ENCODE measurements at places on chromosomes 4 and X.
A peak's percentile ranks its signal among the peaks of the same experiment; 100 is the strongest.

DNA sequence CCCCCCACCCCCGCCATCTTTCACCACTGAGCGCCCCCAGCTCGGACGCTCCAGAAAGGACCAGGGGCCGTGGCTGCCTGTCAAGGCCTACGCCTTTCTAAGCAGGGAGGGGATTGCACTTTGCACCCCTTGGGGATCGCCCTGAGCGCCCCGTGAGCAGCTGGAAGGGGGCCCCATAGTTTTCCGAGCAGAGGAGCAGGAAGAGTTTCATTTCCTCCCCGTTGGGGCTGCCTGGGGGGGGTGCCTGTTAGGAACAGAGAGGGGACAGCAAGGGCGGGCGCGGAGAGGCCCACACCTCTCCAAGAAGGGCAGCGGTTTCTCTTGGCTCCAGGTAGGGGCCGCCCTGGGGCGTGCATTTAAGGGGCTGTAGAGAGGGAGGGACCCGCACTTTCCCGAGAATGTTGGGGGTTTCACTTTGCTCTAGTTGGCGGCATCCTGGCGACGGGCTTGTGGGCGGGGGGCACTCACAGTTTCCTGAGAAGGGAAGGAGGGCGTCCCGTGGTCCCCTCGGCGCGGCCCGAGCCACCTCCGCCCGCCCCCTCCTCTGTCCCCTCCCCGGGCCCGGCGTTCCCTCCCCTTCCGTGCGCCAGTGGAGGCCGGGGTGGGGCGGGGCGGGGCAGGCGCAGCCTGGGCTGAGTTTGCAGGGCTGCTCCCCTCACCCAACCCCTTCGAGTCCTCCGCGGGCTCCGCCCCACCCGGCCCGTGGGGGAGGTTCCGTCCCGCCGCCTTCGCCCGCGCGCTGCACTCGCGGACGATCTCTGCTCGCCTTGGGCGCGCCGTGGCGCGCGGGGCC lies 82.3 kb upstream of the CD99 start:
- peak; percentile 79 for DNase-seq

DNA sequence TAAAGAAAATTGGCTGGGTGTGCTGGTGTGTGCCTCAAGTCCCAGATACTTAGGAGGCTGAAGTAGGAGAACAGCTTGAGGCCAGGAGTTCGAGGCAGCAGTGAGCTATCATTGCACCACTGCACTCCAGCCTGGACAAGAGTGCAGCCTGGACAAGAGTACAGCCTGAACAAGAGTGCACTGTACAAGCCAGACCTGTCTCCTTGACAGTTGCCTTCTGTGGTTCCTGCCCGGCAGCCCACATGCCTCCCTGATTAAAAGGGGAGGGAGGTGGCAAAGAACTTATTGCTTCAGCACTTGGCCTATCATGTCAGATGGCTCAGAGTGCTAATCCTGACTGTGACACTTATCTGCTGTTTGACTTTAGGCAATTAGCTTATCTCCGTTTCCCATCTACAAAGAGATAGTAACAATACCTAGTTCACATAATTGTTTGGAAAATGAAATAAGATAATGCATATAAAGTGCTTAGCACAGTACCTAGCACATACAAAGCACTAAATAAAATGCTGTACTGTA lies 249.1 kb downstream of the DCLK2 start:
- no peak for DNase-seq

GRCh38 chrX:18424482-18425198 lies 768 bp upstream of the CDKL5 start:
- no peak for DNase-seq

DNA sequence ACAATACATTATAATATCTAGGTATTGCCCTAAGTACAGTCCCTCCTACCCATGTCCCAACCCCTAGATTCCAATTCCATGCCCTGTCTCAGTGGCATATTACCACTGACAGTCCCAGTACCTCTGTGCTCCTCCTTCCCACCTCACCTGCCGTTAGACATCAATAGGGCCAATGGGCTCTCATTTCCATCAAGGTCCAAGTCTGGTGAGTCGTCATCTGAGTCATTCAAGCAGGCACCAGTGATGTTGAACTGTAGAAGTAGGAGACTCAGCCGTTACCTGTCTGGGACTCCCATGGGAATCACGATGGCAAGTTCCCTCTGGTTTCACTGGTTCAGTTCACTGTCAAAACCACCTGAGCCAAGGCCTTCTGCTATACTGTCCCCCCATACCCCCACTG lies 51.7 kb downstream of the PHF8 start:
- no peak for DNase-seq

DNA sequence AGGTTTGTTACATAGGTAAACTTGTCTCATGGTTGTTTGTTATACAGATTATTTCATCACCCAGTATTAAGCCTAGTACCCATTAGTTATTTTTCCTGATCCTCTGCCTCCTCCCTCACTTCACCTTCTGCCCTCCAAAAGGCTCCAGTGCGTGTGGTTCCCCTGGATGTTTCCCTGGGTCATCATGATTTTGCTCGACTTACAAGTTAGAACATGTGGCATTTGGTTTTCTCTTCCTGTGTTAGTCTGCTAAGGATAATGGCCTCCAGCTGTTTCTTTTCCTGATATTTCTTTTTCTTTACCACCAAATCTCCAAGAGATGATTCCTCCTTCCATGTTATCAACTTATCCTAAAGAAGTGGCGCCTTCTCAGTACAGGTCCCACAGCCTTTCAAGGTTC lies 543.1 kb upstream of the ADGRL3 start:
- DNase-seq = no peak

GRCh38 chrX:130108647-130109428 lies 1.5 kb downstream of the ELF4 start:
- no peak for DNase-seq

- DNase-seq = no peak
Measured at GRCh38 chrX:13932416-13932815, 97.3 kb downstream of the GEMIN8 start.

GRCh38 chr4:165328101-165328425 lies 594 bp downstream of the MSMO1 start:
- DNase-seq = no peak

DNA sequence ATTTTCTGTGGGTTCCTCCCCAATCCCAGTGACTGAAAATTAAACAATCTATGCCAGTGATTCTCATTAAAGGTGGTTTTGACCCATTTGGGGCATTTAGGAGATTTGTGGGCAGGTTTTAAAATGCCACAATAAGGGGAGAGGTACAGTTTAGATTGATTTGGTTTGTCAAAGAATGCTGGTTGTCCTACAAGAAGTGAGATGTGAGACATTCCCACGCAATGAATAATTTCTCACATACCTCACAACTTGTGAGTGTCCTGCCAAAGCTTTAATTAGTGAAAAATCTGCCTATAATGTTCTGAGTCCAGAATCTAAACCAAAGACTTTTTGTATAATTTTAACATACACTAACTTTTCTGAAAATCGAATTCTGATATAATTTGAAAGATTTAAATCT lies 199.4 kb downstream of the MAPK10 start:
- DNase-seq = no peak

DNA sequence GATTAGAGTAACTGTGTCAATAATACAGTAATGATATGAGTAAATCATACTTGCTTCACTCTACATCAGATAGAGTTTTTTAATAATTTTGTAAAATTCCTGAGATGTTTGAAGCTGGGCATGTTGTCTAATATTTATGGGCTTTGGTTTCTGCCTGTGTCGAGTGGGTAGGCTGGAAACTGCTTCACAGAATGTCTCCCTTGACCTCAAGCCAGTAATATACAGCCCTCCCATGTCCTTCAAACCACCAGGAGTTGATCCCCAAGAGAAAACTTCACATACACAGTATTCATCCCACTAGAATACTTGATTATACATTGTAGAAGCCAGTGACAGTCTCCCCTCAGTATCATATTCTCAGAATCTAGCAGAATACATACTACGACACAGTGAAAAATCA lies 284.8 kb upstream of the TENM3 start:
- no peak for DNase-seq

- no peak for DNase-seq
Measured at GRCh38 chrX:51922561-51922960, 29.1 kb downstream of the MAGED1 start.

DNA sequence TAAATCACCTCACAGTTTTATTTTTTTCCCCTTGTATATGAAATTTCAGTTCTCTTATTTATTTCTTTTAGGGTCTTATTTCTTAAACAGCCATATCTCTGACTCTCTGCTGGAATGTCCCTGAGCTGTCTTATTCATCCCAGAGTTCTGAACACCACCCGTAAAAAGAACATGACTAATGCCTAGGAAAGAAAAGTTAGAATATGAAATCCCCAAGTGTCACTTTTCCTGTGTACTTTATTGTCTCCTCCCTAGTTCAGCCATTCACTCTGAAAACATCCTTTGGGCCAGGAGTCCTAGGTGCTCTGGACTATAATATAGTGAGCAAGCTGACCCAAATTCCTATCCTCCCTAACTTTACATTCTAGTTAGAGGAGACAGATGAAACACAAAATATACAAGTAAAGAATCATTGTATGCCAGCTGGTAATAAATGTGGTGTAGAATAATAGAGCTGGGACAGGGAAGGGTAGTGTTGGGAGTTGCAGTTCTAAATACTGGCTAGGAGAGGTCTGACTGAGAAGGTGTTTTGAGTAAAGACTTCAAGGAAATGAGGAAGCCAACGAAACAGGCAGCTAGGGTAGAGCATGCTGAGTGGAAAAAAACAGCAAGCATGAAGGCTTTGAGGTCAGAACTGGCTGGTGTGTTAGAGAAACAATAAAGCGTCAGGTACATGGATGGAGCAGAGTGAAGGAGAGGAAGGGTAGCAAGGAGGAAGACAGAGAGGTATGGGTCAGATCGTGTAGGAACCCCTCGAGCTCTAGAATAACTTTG lies 40.6 kb upstream of the FTHL17 start:
- DNase-seq = peak; percentile 54

GRCh38 chrX:139851730-139852129 lies 81.1 kb downstream of the ATP11C start:
- no peak for DNase-seq

- DNase-seq = no peak
Measured at GRCh38 chr4:88097301-88097700, 61.1 kb downstream of the ABCG2 start.

DNA sequence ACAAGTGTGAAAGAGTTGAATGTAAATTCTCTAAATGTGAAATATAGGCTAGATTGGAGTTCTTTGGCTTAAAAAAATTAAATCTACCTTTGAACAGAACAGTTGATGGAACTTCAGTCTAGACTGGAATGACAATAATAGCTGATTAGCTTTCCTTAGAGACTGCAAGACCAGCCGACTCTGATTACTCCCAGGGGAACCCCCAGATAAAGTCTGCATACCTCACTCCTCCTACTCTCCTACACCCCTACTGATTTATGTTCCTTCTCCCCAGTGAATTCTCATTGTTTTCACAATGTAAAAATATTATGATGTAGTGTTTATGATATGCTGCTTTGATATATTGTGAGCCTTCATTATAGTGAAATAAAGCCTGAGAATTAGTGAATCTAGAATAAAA lies 241.3 kb downstream of the CFAP299 start:
- no peak for DNase-seq

GRCh38 chr4:57291911-57292310 lies 181.7 kb upstream of the IGFBP7 start:
- no peak for DNase-seq

- no peak for DNase-seq
Measured at GRCh38 chr4:21765810-21766407, 182.7 kb downstream of the KCNIP4 start.

DNA sequence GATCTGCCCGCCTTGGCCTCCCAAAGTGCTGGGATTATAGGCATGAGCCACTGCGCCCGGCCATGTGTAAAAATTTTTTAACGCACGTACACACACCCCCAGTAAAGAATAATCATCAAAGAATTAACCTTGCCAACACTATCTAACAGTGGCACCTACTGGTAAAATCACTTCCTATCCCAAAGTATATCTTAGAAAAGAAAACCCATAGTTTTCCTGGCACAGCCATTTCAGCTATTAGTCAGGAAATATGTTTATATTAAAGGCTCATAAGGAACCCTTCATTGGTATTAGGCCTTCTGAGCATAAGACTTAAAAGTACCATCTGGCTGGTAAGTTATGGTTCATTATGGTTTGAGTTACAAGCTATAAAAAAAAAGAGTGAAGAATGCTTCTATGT lies 14.1 kb downstream of the S100G start:
- no peak for DNase-seq

DNA sequence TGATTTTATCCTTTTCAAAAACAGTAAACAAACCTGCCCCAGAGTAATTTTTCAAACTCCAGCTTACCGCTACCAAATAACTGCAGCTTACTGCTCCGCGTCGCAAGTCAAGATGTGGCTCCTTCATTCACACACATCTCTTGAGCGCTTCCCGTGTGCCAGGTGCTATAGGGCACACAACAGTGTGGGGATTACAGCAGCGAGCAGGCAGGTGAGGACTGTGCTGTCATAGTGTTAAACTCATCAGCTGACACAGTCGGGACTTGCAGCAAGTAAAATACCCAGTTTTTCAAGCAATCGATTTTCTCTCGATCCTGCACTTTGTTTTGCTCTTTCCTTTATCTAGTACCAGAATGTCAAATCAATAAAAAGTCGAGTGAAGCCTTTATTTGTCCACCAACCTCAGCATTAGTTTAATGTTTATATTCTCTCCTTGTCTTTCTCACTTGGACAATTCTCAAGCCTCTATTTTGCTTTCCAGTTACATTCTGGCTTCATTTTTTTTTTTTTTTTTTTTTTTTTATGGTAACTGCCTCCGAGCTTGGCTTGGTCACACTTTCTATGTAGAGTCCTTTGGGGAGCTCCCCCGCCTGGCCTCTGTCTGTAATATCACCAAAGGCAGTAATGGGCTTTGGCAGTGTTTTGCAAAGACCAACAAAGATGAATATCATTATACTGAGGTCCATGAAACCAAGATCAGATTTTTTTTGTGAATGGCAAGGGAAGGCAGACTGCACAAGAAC lies 8.3 kb upstream of the ASB5 start:
- DNase-seq = no peak

GRCh38 chrX:73481521-73481920 lies 34.7 kb downstream of the CDX4 start:
- no peak for DNase-seq

GRCh38 chr4:44425614-44426208 lies 22.9 kb downstream of the KCTD8 start:
- DNase-seq = no peak

- no peak for DNase-seq
Measured at GRCh38 chrX:70405003-70405402, 18.1 kb upstream of the GDPD2 start.

- DNase-seq = no peak
Measured at GRCh38 chr4:41748074-41748570, 403 bp downstream of the PHOX2B start.

- DNase-seq = no peak
Measured at GRCh38 chr4:187172340-187172761, 448.7 kb upstream of the FAT1 start.

GRCh38 chrX:109936114-109936513 lies 66.8 kb upstream of the TMEM164 start:
- no peak for DNase-seq
